ENCODE measurements at places on chromosomes 12 and 14. TPM values are rescaled to one million over a fixed set of nuclear protein-coding genes. Genes with fewer than 3 reads are reported as not detected.

- no peaks in the 10 kb centered on the region for H3K27me3 ChIP-seq
- H3K4me3 ChIP-seq = no peak overlapping the region
- H3K36me3 ChIP-seq = no peaks in the 10 kb centered on the region
- no peak for DNase-seq
These were observed 21.4 kb downstream of the KLRF2 start for GRCh38 chr12:9902539-9903228.

DNA sequence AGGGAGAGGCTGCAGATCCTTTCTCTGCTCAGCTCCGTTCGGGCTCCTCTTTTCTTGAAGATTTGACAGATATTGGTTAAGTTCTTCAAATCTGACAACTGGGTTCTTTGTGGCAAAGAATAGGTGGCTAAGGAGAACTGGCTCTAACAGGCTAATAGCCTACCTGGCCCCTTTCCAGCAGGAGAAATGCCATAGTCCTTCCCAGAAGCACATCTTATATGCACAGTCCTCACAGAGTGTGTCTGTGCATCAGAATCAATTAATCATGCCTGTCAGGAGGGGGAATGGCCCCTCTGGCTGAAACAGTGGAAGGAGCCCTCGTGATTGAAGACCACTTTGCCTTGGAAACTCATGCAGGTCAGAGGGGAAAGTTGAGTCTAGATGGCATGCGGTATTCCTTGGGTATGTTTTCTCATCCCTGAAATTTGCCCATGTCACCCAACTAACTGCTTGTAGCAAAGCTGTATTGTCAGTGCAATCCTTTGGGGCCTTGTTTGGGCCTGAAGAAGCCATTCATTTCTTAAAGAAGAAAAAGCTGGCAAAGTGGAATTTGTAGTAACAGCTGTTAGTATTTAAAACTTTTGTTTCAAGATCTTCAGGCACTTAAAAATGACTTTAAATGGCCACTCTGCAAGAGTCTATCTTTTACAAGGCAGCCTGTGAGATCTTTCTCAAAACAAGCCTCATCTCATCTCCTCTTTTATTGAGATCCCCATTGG is 251.5 kb downstream of the ZFP36L1 start:
- no peaks in the 10 kb centered on the region for H3K36me3 ChIP-seq
- no peaks in the 10 kb centered on the region for H3K27me3 ChIP-seq
- no peak for DNase-seq

Gene KLHL42
- total RNA-seq = 6.7 TPM

Gene RFLNA
- total RNA-seq = 0.59 TPM
